ENCODE measurements at places on chromosomes 4 and X. TPM values are rescaled to one million over a fixed set of nuclear protein-coding genes. Genes with fewer than 3 reads are reported as not detected.

Gene KLF8
- total RNA-seq, result 7.2 TPM

Gene CD99L2
- total RNA-seq, result 32.6 TPM

Gene SHISA3
- total RNA-seq, result 60.1 TPM

Gene SPATA4
- total RNA-seq, result 0.88 TPM

Gene DACH2
- 52.3 TPM for total RNA-seq

Gene VSIG4
- total RNA-seq, result 14.5 TPM

Gene HSFX4
- not detected for total RNA-seq

Gene ENPP6
- 3.9 TPM for total RNA-seq

Gene EDNRA
- total RNA-seq, result 56.5 TPM

Gene DTHD1
- not detected for total RNA-seq

Gene RNF128
- 7.6 TPM for total RNA-seq

Gene SPOCK3
- total RNA-seq, result 6.1 TPM

Gene PNMA5
- not detected for total RNA-seq

Gene CLDN22
- total RNA-seq, result not detected

Gene P2RY8
- total RNA-seq, result 2.9 TPM

Gene DAPP1
- 4.6 TPM for total RNA-seq

Gene CCDC149
- total RNA-seq, result 14.8 TPM

Gene MAGEB2
- total RNA-seq, result not detected

Gene BEX4
- total RNA-seq, result 45.0 TPM

Gene SLC16A2
- 17.9 TPM for total RNA-seq

Gene NUP62CL
- total RNA-seq, result 15.8 TPM

Gene HMX1
- not detected for total RNA-seq

Gene PCDH10
- total RNA-seq, result 3.4 TPM

Gene ERAS
- total RNA-seq, result not detected

Gene VCX3B
- not detected for total RNA-seq

Gene DMRTC1
- total RNA-seq, result not detected

Gene TMEM165
- 88.3 TPM for total RNA-seq

Gene TMEM31
- total RNA-seq, result not detected

Gene MCF2
- 1.2 TPM for total RNA-seq

Gene RAI2
- 5.3 TPM for total RNA-seq

Gene AIMP1
- total RNA-seq, result 15.6 TPM

Gene CXXC4
- total RNA-seq, result 2.9 TPM

Gene FABP2
- total RNA-seq, result not detected

Gene TCEAL6
- not detected for total RNA-seq

Gene F11
- total RNA-seq, result 2.5 TPM

Gene XPNPEP2
- 28.7 TPM for total RNA-seq

Gene SMIM43
- 0.23 TPM for total RNA-seq

Gene SCLT1
- total RNA-seq, result 25.7 TPM

Gene ADH4
- 1.1 TPM for total RNA-seq

Gene PPEF2
- not detected for total RNA-seq

Gene ANAPC10
- 31.9 TPM for total RNA-seq

Gene SLC49A3
- 7.5 TPM for total RNA-seq

Gene ANKRD37
- 22.2 TPM for total RNA-seq

Gene DMRTC1B
- 2.5 TPM for total RNA-seq

Gene FAM9C
- 0.06 TPM for total RNA-seq

Gene DCX
- 2.7 TPM for total RNA-seq

Gene NHSL2
- 9.3 TPM for total RNA-seq

Gene RTL5
- 10.6 TPM for total RNA-seq

Gene IL2RG
- total RNA-seq, result 3.2 TPM

Gene ZCCHC12
- total RNA-seq, result 1.2 TPM

Gene STOX2
- 16.0 TPM for total RNA-seq

Gene TCP11X2
- 1.4 TPM for total RNA-seq

Gene PABPC4L
- 10.8 TPM for total RNA-seq

Gene CSN2
- not detected for total RNA-seq

Gene C1QTNF7
- total RNA-seq, result 19.2 TPM
